ENCODE measurements at places on chromosomes 4 and X. TPM values are rescaled to one million over a fixed set of nuclear protein-coding genes. Genes with fewer than 3 reads are reported as not detected.

Gene SUPT20HL2
- total RNA-seq = 3.2 TPM

Gene SLITRK4
- 2.6 TPM for total RNA-seq

Gene SLC6A14
- total RNA-seq = not detected

Gene HMGN5
- total RNA-seq = not detected

Gene RTL3
- total RNA-seq = not detected

Gene ARHGAP4
- 94.3 TPM for total RNA-seq

Gene XAGE1A
- total RNA-seq = not detected

Gene TMEM255A
- not detected for total RNA-seq

DNA sequence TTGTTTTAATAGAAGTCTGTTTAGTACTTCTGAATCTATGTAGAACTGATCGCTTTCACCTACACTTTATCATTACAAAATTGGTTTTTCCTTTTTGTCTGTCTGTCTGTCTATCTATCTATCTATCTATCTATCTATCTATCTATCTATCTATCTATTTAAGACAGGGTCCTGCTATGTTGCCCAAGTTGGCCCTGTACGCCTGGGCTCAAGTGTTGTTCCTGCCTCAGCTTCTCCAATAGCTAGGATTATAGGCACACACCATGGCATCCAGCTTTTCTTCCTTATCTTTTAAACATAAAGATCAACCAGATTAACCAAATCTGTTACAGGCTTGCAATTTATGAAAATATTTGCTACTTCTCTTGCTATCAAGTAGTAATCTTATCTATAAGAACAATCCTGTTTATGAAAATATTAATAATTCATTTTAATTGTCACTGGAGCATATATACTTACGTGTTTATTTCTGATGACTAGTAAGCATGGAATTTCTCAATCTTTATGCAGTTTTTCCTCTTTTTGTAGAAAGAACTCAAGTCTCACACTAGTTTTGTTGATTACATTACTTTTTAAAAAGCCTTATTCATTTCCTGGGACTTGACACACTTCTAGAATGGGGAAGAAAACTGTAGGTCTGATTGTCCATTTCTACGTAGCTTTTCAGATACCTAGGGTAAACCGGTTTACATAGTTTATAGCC, 24.5 kb downstream of the KIAA0232 start:
- DNase-seq = no peak

DNA sequence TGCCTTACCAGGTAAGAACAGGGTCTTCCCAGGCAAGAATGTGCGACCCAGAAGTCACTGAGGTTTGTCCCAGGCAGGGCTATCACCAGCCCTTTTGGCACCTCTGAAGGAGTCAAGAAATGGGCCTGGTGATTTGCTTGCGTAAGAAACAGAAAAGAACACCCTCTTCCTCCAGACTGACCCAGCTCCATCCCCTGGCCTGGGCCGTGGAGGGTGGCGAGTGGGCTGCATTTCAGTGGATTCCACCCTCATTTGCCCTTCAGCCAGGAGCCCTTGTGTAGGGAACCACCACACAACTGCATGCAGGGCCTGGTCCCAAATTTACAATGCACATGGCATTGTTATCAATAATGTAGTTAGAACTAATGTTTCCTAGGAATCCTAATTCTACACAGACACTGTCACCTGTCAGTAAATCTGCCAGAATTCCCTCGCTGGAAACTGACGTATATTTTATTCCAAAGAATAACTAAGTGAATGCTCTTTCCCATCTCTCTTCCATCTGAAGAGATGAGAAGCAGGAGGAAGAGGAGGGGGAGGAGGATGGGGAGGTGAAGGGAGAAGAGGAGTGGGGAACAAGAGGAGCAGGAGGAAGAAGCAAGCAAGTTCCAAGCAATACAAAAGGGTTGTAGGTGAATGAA, 46.6 kb downstream of the TSPAN5 start:
- DNase-seq = no peak

- DNase-seq = no peak
Observed at GRCh38 chr4:186666750-186667149, 56.9 kb downstream of the FAT1 start.

DNA sequence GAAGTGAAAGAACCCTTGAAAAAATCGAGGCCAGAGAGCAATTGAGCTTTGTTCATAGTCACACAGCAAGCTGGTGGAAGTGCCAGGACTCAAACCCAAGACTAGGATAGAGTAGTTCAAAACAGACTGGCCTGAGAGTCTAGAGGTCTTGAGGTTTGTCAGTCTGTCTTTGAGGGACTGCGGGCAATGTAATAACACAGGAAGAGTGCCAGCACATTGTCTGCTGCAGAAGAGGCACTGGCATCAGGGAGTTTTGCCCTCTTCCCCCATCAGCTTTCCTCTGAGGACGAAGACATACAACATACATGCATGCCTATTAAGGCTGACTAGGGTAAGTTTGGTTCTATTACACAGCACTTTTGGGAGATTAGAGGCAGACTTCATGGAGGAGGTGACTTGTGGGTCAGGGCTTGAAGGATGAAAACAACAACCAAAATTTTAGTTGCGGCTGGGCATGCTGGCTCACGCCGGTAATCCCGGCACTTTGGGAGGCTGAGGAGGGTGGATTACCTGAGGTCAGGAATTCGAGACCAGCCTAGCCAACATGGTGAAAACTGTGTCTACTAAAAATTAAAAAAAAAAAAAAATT, 64.1 kb upstream of the LAS1L start:
- no peak for DNase-seq

- DNase-seq = no peak
Observed at GRCh38 chr4:111924696-111925095, 220.6 kb upstream of the FAM241A start.

GRCh38 chrX:39559229-39559628, 538.5 kb downstream of the BCOR start:
- no peak for DNase-seq

- DNase-seq = peak; percentile 80
Observed at GRCh38 chrX:39736216-39737211, 361.2 kb downstream of the BCOR start.

DNA sequence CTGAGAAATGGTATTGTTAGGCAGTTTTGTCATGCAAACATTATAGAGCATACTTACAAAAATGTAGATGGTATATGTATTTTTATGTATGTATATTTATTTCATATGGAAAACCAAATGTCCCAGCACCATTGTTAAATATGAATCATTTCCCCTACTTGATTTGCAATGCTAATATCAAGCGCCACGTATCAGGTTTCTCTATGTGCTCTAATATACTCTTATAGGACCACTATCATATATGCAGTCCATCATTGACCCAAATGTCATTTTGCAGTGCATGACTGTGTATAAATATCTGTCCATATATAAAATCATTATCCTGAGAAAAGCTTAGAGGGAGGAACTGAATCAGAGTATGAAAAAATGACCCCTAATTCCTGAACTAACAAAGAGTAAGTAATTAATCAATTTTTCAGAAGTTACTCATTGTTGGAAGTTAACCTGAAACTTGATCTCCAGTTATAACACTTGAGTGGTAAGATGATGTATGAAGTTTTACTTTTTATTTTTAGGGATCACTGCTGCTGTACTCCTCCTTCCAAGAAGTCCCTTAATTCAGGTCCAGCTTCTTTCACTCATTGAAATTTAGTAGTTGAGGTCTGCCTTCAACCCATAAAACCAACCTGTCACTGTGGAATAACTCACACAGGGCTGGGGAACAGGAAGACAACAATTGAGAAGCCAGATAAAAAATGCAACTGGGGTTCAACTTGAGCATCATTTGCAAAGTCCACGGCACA, 134.8 kb upstream of the LDB2 start:
- DNase-seq = no peak

- DNase-seq = peak; percentile 13
Observed at GRCh38 chr4:185194924-185195888, 8.6 kb downstream of the CFAP97 start.

DNA sequence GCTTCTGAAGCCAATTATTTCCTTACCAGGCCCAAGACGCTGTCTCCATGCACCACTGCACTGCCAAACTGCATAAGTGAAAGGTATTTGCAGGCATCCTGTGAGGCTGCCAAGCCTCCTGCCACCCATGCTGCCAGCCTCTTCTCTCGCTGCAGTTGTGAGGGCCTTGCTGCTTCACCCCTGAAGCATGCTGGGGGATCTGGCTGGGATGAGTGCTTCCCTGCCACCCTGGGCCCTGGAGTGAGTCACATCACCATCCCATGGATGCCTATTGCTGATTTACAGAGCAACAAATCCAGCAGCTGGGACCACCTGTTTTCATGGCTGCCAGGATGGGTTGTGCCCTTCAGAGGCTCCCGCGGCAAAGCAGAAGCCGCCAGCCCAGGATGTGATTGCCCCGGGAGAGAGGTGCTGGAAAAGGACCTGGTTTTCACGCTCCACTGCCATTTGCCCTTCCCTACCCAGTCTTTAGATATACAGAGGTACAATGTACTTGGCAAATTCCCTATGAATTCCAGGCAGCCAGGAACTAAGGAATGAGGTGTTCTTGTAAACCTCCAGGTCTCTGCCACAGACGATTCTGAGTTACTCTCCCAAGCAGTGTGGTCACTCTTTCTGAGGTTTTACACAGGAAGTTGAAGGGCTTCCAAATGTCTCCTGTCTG, 41.5 kb upstream of the PTCHD1 start:
- no peak for DNase-seq

GRCh38 chr4:72779241-72779640, 210.2 kb upstream of the ADAMTS3 start:
- DNase-seq = no peak

- DNase-seq = no peak
Observed at GRCh38 chr4:100826808-100827548, 309.2 kb upstream of the EMCN start.

GRCh38 chr4:35918491-35918977, 325.8 kb downstream of the ARAP2 start:
- DNase-seq = no peak

DNA sequence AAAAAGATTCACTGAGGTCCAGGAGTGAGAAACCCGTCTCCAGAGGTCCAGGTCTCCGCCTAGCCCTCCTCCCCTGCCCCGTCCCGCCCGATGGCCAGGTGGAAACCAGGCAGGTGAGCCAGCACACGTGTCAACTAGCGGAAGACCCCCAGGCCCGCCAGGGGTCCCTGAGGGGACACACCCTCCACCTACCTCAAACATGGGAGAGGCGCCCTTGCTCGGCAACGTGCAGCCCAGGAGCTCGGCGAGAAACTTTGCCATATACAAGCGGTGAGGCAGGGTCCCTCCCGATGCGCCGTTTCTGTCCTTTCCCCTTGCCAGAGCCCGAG, 330.0 kb downstream of the HNRNPD start:
- DNase-seq = no peak

All from ascending aorta (tissue), 2 donors.